Activated gamma-delta T cell (primary cell): ENCODE measurements at places on chromosomes 4 and X.

DNA sequence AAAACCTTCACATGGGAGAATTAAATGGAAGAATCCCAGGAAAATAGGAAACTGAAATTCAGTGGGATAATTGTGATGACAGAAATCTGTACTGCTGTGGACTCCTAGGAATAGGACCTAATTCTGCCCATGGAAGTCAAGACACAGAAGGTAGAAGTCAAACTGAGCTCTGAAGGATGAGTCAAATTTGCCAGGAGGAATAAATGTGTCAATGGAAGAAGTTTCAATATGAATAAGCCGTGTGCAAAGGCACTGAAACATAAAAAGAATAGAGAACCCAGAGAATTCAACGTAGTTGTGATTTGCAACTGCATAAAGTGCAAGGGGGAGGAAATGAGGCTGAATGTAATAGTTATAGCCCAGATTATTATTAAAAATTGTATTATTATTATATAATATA lies 11.6 kb downstream of the ENAM start:
- no peak for DNase-seq

GRCh38 chr4:2451821-2452785 lies 16.8 kb upstream of the RNF4 start:
- DNase-seq, result no peak

DNA sequence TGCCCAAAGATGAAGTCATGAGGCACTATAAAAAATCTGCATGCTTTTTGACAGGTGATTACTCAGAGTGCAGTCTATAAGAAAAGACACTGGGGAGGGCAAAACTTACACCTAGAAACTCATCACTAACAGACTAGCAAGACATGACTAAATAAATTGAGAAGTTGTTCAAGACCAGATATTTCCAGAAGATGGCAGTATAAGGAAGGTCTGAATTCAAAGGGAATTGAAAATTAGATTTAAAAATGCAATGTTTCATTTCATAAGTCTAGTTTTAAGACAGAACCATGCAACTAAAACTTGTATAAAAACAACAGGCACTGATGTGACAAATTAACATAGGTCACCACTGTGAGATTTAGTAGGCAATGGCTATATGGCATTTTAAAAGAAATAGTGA lies 232.5 kb upstream of the POF1B start:
- no peak for DNase-seq

GRCh38 chr4:138259824-138260223 lies 17.7 kb upstream of the SLC7A11 start:
- DNase-seq, result no peak

DNA sequence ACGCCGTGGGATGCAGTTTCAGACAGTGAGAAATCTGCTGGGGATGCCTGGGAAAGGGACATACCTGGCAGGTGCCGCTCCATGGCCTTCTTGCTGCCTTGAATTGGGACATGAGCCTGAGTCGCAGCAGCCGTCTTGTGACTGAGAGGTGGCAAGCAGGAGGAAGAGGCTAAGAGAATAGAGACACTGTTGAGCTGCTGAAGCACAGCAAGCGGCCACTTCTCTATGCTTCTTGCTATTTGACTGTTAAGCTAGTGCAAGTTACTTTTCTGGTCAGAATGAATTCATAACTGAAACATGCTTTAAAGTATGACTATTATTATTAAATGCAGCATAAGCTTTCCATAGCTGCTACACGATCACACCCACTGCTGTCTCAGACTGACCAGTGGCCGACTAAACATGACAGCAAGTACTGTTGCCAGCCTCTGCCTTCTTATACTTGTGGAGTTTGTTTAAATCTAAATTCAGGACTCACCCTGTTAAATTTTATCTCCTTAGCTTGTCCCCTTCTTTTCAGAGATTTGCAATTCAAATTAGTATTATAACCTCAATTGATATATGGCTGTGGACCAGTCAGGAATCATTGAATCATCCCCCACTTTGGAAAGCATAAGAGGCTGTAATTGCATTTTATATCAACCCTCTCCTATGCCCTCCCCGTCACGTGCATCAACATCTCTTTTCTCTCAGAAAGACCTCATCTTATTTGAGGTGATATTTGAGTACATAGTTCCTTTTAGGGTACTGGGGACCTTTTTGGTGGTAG lies 24.8 kb upstream of the ACSL1 start:
- no peak for DNase-seq

DNA sequence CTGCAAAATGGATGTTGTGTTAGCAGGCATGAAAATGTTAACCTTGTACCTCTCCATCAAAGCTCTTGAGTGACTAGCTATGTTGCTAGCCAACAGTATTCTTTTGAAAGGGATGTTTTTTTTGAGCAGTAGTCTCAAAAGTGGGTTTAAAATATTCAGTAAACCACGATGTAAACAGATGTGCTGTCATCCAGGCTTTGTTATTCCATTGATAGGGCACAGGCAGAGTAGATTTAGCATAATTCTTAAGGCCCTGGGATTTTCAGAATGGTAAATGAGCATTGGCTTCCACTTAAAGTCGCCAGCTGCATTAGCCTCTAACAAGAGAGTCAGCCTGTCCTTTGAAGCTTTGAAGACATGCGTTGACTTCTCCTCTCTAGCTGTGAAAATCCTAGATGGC lies 18.4 kb downstream of the FGF2 start:
- no peak for DNase-seq

DNA sequence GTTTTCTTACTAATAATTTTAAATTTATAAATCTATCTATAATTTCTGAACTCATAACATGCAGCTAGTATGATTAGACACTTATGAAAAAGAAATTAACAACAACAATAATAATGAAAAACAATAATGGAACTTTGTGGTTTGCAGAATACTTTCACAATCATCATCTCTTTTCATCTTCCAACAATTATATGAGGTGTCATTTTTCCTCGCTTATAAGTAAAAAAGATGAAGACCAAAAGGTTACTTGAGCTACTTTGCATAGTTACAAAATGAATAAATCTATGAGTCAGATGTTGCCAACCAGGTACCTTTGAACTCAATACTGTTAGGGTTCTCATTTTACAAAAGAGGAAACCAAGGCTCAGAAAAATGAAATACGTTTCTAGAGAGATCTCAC lies 98.5 kb upstream of the ELOVL6 start:
- no peak for DNase-seq

DNA sequence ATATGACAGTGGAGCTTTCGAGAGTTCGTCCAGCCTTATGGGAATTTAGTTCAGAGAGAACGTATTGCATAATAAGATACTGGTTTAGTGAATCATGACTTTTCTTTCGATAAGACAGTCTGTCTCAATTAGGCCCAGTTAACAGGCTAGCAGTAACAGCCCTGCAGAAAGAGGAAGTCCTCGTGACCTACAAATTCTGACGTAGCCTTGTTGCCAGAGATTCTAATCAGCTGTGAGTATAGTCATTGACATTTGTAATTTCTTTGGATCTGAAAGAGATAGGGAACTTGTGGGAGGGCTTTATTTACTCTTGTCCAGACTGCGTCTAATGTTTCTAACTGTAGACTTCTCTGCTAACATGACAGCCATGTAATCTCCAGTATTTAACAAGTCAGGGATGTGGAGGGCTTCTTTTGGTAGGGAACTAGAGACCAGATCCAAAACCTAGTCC lies 15.8 kb downstream of the ART3 start:
- no peak for DNase-seq

- DNase-seq, result no peak
Measured at GRCh38 chrX:119573840-119574393, 446 bp upstream of the UBE2A start.

DNA sequence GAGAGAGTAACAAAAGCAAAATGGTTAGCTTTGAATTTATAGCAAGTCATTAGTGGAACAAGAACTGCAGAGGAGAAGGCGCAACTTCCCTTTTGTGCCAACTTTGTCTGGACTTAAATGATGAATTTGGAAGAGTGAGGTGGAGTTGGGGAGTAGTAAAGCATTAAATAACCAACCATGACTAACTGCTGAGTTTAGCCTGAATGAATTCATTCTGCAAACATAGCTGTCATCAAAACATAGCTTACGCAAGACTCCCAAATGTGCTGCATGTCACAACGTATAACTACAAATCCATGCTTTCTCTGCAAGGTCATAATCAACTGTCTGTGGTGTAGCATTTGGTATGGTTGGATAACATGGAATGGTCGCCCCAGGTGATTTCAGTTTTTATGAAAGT lies 75.9 kb upstream of the RPL34 start:
- DNase-seq, result no peak

DNA sequence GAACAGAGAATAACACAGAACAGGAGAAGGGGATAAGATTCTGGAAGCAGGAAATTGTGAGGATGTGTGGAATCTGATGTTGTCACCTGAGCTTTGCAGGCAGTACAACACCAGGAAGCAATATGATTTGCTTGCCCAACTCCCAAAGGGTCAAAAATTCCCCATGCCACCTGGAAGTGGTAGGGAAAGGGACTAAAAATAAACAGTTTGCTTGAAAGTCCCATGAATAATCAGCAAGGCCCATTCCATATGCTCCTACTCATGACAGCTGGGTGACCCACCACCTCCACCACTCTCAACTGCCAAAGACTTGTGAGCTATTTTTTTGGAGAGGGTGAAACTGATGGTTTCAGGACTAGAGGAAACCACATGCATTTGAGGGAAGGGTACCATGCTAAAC lies 168.4 kb downstream of the KCNIP4 start:
- no peak for DNase-seq

DNA sequence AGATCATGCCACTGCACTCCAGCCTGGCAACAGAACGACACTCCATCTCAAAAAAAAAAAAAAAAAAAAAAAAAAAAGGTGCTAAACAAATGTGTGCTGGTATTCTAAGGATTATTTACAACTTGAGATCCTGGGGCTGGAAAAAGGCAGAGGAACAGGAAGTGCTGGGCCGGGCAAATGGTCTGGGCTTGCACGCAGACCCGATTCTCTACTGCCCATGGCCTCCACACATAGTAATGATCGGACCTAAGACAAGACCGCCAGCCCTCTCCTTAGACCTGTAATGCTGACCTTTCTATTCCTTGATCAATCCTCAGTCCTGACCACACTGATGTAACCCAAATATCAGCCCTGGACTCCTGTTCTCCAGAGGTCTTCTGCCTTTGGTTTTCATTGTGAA lies 67.8 kb downstream of the EFNB1 start:
- no peak for DNase-seq

- no peak for DNase-seq
Measured at GRCh38 chr4:114109776-114110175, 130.3 kb upstream of the ARSJ start.

GRCh38 chr4:48017108-48017571 lies 568 bp downstream of the NIPAL1 start:
- peak; percentile 14 for DNase-seq

DNA sequence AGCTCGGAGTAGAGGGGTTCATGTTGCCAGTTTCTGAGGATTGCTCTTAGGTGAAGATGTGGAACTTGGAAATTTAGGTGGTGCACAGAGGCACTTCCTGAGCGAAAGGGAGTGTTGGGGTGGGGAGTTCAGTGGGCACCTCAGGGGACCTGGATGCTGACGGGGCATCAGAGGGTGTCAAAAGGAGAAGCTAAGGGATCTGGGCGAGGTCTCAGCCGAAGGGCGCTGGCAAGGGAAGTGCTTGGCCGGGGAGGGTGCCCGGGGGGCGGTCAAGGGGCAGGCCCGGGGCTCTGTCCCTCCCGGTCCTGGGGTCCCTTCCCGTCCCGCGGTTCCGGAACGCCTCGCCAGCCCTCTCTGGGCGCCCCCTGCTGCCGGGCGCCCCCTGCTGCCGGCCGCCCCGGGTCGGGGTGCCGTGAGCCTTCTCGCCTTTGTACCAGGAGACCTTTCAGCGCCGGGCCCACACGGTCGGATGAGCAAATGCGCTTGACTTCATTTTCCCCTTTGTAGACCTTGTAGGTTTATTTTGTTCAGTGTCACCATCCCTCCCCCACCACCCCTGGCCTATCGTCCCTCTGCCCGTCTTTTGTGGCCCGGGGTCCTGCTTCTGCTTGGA lies 3.0 kb upstream of the PHOX2B start:
- no peak for DNase-seq

GRCh38 chr4:185139736-185140135 lies 3.3 kb upstream of the SLC25A4 start:
- DNase-seq, result no peak

- DNase-seq, result no peak
Measured at GRCh38 chrX:137215467-137215866, 181.7 kb upstream of the GPR101 start.

DNA sequence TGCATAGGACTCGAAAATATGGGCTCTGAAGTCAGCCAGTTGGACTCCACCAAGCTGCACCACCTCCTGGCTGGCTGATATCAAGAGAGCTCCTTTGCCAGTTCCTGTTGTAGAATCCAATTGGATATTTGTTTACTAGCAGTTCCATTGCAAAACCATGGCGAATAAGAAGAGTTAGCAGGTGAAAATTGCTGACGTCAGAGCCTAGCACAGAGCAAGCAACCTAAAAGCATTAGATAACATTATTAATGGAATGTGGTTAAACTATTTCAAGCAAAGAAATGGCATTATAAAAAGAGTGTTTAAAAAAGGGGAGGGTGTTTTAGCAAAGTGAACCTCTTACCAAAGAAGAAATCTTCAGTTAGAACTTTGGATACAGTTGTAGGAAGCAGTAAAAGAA lies 1816.3 kb upstream of the TENM3 start:
- DNase-seq, result no peak

GRCh38 chr4:83560523-83560922 lies 24.6 kb downstream of the GPAT3 start:
- DNase-seq, result no peak

DNA sequence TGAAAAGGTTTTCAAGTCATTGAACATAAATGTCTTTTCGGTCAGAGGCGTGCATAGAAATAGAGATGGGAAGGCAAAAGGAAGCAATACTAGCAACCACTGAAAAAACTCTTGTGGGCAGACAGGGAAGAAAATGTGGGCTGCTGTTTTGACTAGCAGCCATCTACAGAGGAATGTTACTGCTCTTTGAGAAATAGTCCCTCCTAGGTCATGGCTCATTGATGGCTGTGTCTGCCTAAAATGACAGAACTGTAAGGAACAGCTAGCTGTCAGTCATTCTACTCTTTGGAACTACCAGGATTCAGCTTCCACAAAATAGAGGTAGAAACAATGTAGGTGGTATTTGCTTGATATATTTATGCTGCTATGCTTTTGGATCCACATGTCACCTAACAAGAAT lies 26.9 kb upstream of the TMPRSS11B start:
- DNase-seq, result no peak

DNA sequence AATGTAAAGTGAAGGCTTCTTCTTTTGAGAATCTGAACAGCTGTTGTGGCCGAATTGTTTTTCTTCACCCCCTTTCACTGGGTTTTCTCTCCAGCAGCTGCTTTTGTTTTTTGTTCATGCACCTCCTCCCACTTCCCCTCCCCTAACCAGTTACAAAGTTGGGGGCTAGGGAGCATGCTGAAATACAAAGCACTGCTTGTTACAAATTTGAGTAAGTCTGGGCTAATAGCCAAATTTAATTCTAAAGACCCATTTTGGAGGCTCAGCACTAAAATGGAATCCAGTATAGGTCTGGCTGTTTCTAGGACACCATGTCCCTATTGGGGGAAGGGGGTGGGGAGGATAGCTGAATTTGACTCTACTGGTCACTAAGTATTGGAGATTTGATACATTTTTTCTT lies 89.2 kb upstream of the GPM6B start:
- DNase-seq, result no peak

- DNase-seq, result no peak
Measured at GRCh38 chrX:38697461-38697860, 103.8 kb upstream of the MID1IP1 start.

GRCh38 chrX:20361890-20362262 lies 95.2 kb upstream of the RPS6KA3 start:
- DNase-seq, result no peak

- DNase-seq, result no peak
Measured at GRCh38 chrX:4253092-4253491, 539.6 kb upstream of the PRKX start.
